ENCODE measurements at places on chromosomes 6 and 20.

DNA sequence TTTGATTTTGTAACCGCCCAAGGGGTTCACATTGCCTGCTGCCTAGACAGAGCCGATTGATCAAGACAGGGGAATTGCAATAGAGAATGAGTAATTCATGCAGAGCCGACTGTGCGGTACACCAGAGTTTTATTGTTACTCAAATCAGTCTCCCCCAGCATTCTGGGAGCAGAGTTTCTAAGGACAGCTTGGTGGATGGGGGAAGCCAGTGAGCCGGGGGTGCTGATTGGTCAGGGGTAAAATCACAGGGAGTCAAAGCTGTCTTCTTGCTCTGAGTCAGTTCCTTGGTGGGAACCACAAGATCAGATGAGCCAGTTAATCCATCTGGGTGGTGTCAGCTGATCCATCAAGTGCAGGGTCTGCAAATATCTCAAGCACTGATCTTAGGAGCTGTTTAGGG, 60.0 kb upstream of the EZR start:
- DNase-seq = peak; percentile 81

GRCh38 chr20:43849496-43850186, 65.0 kb upstream of the TOX2 start:
- no peak for DNase-seq

- DNase-seq = no peak
Observed at GRCh38 chr6:163309491-163310026, 105.0 kb upstream of the QKI start.

GRCh38 chr20:286508-286907, 4.0 kb downstream of the C20orf96 start:
- DNase-seq = no peak

DNA sequence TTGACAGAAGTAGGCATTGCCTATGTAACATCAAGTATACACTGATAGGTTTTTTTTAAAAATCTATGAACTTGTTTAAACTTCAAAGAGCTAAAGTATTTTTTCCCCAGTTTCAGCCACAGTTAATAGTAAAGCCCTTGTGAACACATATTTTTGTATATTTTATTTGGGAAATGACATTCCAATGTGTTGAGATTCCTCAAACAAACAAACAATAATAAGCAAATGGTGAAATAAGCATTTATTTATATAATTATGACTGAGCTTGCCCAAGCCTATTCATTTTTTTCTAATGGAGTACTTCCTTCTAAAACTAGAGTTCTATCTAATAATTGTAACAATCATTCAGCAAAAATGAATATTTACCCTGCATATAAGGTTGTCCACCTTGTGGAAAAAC, 12.5 kb downstream of the SYCP2 start:
- DNase-seq = no peak
